ENCODE measurements at places on chromosomes 5 and 9.

DNA sequence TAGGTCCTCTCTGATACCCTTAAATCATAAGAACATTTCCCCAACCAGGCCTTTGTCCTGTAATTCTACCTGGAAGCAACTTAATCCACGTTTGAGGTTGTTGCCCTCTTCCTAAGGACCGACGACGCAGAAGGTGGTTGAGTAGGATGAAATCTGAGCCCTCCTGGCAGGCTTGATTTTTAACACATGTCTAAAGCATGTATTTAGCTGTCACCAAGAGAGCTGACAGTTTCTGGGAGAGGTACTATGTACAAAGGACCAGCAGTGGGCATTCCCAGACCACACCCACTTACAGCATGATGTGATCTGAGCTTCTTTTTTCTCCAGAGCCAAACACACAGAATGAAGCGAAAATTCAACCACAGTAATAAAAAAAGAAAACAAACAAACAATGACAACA is 260.9 kb downstream of the SH3GL2 start:
- DNase-seq: no peak

DNA sequence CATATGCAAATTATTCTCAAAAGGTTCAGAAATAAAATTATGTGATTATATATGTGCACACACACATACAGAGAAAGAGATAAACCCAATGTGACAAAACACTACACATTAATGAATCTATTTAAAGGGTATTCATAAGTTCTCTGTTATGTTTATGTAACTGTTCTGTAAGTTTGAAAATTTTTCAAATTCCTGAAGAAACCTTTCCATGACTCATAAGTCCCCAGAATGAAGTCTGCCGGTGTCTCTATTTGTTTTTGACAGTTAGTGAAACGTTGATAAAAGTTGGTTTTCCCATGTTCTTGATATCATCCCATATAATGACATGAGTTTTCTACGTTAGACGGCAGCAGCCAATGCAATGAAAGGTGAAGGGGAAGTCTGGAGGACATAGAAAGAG is 199.5 kb upstream of the PUM3 start:
- DNase-seq: no peak

GRCh38 chr5:163433271-163433670 is 4.1 kb upstream of the CCNG1 start:
- no peak for DNase-seq

GRCh38 chr9:93962561-93963440 is 7.6 kb upstream of the BARX1 start:
- peak; percentile 77 for DNase-seq

DNA sequence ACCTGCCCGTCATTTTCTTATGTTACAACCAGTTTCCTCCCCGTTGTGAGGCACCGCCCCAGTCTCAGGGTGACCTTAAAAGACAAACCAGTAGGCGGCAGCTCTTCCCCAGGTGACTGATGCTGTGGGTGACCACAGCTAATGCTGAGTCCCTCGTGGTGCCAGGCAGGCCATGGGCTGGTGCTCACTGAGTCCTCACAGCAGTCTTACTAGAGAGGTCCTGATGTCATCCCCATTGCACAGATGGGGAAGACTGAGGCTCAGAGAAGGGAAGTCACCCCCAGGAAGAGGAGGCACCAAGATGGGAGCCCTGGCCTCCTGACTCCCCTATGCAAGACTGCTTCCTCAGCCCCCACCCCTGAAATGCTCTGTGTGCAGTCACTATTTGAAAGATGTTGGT is 978 bp downstream of the CFAP157 start:
- no peak for DNase-seq

DNA sequence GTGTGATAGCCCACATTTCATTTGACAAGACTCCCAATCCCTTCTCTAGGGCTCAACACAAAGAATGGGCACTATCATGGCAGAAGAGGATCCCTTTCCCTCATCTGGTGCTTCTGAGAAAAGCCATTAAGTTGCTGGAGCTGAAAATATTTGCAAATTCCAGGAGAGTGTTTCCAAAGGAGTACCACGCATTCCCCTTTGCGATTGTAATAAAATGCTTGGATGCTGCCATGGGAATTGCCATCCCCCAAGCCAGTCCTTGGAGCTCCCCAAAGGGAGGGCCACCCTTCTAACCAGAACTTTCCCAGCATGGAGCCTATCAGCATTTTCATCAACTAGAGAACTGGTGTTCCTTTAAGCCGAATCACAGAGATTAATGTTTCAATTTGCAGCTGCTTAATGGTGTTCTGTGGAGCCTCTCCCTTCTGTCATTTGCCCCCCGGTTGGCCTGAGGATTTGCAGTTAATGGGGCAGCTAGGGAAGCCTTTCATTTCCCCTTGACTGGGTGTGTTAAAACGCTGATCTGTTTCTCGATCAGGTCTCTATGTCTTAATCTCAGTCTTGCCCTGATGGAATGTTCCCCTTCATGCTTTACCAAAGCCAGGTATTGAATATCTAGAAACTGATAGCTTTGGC is 133.0 kb downstream of the ENC1 start:
- DNase-seq: no peak

- no peak for DNase-seq
Observed at GRCh38 chr9:38003230-38003629, 65.8 kb downstream of the SHB start.

- DNase-seq: no peak
Observed at GRCh38 chr9:3751125-3751758, 225.4 kb upstream of the RFX3 start.

GRCh38 chr9:74696520-74696919 is 191.2 kb downstream of the TRPM6 start:
- DNase-seq: no peak

DNA sequence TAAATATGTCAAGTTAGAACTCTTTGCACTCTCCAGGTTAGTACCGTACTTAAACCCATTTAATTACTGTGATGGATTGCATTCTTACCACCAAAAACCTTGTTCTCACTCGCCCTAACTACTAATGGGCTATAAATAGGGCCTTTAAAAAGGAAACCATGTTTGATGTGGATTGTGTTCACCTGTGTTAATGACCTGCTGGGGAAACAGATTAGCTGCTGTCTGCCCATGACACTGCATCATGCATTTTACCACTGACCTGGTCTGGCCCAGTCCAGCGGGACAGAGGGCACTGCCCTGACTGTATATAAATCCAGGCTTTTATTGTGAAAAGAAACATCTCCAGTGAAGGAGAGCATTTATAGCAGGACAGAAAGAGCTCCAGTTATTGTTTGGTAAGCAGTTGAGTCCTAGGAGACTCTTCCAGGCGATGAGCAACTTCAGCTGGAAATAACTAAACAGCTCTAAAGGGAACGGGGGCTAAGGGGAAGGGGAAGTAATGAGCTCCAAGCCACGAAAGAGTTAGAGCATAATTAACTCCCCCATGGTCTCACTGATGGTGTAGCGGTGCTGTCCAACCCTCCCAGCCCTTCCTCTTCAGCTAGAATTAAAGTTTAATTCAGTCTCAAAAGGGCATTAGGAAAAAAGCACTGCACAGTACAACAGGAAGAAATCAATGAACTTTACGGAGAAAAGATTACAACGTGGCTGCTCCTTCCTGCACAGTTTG is 303.1 kb downstream of the ENC1 start:
- DNase-seq: no peak

DNA sequence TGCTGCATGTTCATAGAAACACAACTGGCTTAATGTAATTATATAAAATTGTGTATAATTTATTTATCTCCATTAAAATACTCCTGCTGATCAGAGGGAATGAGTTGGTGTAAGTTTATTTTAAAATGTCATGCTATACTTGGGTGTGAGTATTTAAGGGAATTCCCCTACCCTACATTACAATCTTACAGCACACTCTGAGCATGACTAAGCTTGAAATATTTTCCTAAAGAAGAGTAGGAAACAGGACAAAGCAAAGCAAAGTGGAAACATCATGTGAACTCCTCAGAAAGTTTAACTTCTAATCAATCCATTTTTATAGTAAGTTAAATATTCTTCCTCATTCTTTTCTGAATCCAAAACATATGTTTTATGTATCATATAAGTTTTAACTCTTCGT is 1271.3 kb downstream of the EFNA5 start:
- DNase-seq: no peak

DNA sequence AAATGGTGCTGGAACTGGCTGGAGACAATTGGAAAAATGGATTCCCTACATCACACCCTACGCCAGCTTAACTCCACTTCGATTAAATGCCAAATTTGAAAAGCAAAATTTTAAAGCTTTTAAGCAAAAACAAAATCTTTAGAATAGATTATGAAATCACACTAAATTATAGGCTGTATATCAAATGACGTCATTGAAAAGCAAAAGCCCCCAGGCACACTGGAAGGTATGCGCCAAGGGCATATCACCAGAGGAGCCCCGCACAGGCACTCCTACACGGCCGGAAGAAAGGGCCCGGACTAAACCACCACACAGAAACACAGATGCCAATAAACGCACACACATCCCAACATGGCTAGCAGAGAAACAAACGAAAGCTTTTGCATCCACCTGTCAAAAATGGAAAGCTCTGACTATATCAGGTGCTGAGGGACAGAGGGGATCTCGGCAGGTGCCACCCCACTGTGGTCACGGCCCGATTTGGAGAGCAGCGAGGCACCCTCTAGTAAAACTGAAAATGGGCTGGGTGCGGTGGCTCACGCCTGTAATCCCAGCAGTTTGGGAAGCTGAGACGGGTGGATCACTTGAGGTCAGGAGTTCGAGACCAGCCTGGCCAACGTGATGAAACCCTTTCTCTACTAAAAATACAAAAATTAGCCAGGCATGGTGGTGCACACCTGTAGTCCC is 17.0 kb upstream of the MXD3 start:
- no peak for DNase-seq

DNA sequence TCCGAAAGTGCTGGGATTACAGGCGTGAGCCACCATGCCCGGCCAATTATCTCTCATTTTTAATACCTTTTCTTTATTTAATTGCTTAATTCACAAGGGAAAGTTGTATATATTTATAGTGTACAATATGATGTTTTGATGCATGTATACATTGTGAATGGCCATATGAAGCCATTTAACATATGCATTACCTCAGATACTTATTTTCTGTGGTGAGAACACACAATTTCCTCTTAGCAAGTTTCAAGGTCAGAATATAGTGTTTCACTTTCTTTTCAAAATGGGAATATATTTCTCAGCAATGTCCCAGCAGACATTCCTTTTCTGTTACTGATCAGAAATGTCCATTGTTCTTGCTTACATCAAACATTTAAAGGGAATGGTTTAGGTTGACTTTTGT is 1596.3 kb downstream of the MAT2B start:
- DNase-seq: no peak

DNA sequence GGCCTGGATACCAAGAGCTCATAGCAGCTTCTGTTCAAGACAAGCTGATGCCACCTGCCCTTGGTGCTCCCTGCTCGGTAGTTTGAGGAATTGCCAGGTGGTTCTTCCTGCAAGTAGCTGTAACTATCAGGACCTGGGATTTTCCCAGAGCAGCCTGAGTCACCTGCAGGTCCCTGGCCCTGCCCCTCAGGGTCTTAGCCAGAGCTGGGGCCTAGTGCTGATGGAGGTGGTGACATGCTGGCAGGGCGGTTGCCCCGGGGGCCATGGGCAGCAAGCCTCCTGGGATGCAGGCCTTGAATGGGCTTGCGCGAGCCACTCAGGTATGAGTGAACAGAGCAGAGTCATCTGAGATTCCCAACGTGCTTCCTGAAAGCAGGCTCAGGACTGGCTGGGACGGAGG is 262.3 kb downstream of the HSPA4 start:
- DNase-seq: no peak

- no peak for DNase-seq
Observed at GRCh38 chr9:110746211-110746930, 77.8 kb downstream of the MUSK start.

DNA sequence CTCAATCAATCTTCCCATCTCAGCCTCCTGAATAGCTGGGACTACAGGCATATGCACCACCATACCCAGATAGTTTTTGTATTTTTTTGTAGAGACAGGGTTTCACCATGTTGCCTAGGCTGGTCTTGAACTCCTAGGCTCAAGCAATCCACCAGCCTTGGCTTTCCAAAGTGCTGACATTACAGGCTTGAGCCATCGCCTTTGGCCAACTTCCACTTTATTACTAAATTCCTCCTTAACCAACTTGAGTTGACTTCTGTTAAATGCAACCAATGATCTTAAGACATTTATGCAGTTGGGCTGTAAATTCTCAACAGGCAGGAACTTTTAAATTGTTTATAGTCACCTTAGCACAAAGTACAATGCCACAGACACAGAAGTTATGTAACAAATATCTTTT is 2.8 kb downstream of the LARS1 start:
- no peak for DNase-seq

- DNase-seq: no peak
Observed at GRCh38 chr5:119966028-119966427, 336.7 kb downstream of the FAM170A start.

DNA sequence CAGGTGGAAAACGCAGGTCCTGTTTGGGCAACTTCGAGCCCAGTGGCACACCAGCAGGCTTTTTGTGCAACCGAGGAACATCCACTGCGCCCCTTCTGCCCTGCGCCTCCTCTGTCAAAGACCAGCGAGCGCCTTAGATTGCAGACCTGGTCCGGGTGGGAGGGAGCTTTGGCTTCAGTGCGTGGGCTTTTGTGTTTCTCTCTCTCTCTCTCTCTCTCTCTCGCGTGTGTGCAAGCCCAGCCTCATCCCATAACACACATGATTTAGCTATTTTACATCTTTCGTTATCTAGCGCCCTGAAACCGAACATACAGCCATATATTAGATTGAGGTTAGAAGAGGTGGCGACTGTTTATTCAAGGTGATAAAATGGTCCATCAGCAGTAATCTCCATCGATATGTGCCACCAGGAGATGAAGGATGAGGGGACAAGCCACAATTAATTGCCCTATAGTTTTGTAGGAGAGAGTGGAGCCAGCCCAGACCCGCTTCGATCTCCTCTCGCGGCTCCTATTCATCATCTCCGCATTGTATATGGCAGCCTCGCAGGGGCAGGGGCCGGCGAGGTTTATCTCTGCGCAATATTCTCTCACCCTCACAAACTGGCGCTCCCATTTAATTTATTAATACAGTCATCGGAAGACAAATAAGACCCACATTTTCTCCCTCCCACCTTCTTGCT is 5.3 kb downstream of the PRDM6 start:
- no peak for DNase-seq

DNA sequence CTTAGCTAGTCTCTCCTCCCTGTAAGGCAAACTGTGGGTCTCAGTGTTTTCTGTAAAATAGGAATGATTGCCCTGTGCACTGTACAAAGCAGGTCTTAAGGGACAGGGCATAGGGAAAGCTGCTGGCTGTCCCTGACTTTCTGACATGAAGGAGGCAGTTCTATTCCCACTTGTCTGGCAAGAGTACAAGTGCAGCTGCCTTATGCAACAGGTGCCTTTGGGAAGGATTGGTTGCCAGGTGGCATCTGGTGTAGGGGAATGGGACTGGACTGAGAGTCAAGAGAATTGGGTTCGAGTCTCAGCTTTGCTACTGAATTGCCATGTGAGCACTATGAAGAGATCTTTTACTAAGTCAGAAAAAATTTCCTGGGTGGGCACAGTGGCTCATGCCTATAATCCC is 10.0 kb downstream of the BSPRY start:
- DNase-seq: no peak

- DNase-seq: no peak
Observed at GRCh38 chr5:69528035-69528434, 32.0 kb upstream of the GTF2H2C start.

Data from stimulated activated CD4-positive, alpha-beta T cell treated with anti-CD3 and anti-CD28 coated beads, TNF-alpha, amount 100 ng/mL, for 24 hours (primary cell).